ENCODE measurements at places on chromosomes 2 and 18. TPM values are rescaled to one million over a fixed set of nuclear protein-coding genes. Genes with fewer than 3 reads are reported as not detected.

Gene IL1F10
- not detected for total RNA-seq

Gene MEP1B
- 0.13 TPM for total RNA-seq

Gene PLCL1
- total RNA-seq: 82.5 TPM

- DNase-seq: no peak
Measured at GRCh38 chr18:23212161-23212560, 76.9 kb downstream of the CABLES1 start.
